ENCODE measurements at places on chromosomes 5 and 9.

GRCh38 chr5:135477613-135478066 is 25.5 kb upstream of the TIFAB start:
- H3K36me3 ChIP-seq, result no peaks in the 10 kb centered on the region
- H3K4me3 ChIP-seq, result no peak overlapping the region
- H3K27me3 ChIP-seq, result peaks cover 75% of the 10 kb centered on the region
- H3K27ac ChIP-seq, result no peak overlapping the region

DNA sequence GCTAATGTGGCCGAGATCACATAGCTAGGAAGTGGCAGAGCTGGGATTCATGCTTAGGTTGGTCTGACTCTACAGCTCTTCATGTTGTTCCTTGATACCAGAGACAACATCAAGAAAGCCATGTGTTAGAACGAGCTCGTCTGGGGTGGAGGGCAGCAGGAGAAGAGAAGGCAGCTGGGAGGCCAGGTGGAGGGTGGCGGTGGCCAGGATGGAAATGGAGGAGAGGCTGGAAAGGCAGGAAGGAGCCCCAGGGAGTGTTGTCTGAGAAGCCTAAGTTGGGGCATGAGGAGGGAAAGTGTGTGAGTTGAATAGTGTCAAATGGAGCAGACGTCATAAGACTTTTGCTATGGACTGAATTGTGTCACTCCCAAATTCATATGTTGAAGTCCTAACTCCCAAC is 315.3 kb downstream of the GADD45G start:
- no peak for DNase-seq
- H3K27me3 ChIP-seq, result peaks cover 19% of the 10 kb centered on the region
- H3K4me3 ChIP-seq, result no peak overlapping the region
- H3K4me1 ChIP-seq, result peaks cover 36% of the 10 kb centered on the region
- no peaks in the 10 kb centered on the region for H3K36me3 ChIP-seq

DNA sequence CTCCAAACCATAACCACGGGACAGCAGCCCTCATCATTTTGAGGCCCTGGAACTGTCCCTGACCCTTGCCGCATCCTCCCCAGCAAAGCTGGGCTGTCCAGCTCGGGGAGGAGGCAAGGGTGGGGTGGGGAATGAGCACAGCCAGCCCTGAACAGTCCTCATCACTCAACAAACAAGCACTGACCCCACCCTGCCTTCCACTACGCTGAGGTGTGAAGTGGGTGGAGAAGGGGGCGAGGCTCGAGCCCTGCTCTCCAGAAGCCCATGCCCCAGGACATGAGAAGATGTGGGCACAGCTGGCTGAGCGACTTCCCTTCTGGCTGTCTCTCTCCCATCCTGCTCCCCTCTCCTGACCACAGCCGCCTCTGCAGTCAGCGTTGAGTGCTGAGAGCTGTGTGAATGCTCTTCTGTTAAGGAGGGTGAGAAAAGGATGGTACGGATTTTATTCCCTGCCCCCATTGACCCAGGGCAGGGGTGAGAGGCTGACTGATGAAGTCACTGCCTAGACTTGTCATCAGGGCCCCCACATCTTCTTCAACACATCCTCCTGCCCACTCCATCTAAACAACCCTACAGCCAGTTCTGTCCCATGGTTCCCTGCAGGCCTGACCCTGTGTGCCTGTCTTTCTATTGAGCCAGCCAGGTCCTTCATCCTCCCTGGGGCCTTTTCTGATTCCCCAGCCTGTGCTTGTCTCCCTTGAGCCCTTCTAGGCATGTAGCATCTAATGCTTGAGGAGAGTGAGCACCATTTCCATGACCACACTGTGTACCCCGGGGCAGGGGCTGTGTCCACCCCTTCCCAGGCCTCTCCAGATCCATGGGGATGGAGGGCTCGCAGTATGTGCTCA is 276.0 kb downstream of the FSTL4 start:
- H3K36me3 ChIP-seq, result no peaks in the 10 kb centered on the region
- no peaks in the 10 kb centered on the region for H3K27me3 ChIP-seq

DNA sequence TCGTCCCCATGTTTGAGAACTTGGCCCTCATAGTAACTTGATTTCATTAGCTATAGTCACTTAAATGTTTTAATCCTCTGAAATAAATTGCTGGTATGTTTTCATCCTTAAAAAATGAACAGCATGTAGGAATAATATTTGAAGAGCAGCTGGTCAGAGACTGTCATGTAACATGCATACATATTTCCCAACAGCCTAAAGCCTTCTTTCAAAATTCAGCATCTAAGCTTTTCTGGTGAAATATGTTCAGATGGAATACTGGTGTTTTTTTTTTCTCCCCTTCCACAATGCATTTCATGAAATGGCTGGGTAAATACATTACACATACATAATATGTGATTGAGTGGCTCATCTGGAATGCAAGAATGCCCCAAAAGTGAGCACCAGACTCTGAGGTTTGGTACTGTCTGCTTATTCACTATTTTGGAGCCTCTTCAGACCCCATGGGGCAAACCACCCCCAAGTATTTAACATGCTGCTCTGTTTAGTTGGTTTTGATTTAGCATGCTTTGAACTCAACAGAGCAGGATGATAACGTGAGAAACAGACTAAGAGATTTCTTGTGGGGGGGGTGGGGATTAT is 94.0 kb downstream of the SMARCA2 start:
- H3K36me3 ChIP-seq, result no peaks in the 10 kb centered on the region
- H3K27me3 ChIP-seq, result no peaks in the 10 kb centered on the region
- DNase-seq, result no peak
- no peak overlapping the region for H3K27ac ChIP-seq
- H3K4me3 ChIP-seq, result no peak overlapping the region

- no peaks in the 10 kb centered on the region for H3K27me3 ChIP-seq
- no peaks in the 10 kb centered on the region for H3K4me1 ChIP-seq
- no peak overlapping the region for H3K4me3 ChIP-seq
- no peak overlapping the region for H3K27ac ChIP-seq
- no peak for DNase-seq
- peaks cover 3% of the 10 kb centered on the region for H3K36me3 ChIP-seq
Observed at GRCh38 chr9:112111461-112111860, 63.6 kb downstream of the SUSD1 start.

DNA sequence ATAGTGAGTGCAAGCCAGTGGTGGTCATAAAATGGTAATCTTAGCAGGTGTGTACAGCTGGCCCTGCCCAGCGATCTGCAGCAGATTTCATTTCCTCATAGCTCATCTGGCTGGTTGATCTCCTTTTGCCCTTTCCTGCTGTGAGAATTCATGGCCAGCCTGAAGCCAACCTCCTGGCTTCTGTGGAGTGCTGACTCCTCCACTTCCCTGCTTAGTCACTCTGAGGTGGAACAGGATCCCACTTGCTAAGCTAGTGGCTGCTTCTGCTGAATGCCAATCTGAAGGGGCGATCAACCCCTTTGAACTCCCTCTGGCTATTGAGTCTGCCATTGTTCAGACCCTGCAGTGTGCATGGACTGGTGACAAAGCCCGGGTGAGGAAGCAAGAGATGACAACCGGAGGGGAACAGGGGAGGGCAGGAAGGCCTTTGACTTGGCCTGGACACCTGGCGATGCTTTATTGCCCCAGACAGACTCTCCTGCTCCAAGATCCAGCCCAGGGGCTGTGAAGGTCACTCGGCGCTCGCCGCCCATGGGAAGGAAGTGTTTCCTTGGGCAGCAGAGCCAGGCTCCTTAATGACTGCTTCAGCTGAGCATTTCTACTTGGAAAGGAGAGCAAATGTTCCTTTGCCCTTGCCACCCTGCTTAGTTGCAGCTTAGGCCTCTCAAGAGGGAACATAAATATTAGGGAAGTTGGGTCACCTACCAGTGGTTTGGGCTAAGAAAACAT is 341.1 kb downstream of the ZSWIM6 start:
- no peak for DNase-seq
- no peaks in the 10 kb centered on the region for H3K36me3 ChIP-seq
- H3K4me1 ChIP-seq, result peaks cover 48% of the 10 kb centered on the region
- peak overlapping the region; percentile 61 for H3K4me3 ChIP-seq
- peaks cover 2% of the 10 kb centered on the region for H3K27me3 ChIP-seq
